ENCODE measurements at places on chromosomes 4 and X.

DNA sequence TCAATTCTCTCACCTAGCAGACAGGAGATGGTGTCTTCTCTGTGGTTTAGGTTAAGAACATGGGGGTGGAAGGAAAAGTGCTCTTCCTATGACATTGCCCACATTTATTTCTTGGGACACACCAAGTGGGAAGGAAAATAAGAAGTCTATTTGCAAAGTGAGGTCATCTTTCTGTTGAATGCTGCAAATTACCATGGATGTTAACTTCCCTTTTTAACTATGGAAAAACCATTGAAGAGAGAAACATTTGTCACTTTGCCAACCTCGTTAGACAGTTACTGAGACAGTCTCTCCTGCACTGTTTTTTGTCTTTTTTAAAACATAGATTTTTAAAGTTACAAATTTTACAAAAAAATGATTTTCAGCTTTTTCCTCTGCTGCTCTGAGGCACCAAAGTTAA lies 72.8 kb upstream of the BEND4 start:
- DNase-seq, result no peak

DNA sequence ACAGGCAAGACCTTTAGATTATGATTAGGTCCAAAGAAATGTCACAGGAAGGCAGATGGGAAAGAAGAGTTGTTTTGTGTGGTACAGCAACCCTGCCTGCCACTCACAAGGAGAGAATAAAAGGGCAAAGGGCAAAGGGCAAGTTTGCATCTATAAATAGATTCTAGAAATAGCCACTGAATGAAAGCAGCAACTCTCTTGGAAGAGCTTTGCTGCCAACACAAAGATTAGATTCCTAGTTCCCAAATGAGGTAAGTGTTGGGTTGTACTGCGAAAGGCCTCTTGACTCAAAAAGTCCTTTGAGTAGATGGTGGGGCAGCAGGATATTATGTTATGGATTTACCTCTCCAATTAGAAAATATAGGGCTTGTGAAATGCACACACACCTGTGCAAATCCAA lies 61.2 kb downstream of the MOSPD2 start:
- DNase-seq, result no peak

DNA sequence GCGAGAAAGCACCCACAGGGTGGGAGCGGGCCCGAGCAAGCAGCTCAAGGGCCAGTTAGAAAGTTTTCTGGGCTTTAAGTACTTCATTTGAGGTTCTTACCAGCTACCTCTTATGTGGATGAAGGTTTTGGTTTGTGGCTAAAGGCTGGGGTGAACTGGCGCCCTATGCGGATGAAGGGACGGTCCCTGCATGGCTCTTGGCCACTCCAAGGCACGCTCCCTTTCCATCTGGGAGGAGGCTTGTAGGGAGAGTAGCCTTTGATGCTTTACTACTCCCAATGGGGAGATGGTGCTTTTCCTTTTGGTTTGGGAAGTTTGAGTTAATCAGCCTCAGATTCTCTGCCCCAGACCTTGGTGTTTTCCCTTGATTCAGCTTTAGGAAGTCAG lies 17.7 kb downstream of the MRFAP1 start:
- DNase-seq, result no peak

DNA sequence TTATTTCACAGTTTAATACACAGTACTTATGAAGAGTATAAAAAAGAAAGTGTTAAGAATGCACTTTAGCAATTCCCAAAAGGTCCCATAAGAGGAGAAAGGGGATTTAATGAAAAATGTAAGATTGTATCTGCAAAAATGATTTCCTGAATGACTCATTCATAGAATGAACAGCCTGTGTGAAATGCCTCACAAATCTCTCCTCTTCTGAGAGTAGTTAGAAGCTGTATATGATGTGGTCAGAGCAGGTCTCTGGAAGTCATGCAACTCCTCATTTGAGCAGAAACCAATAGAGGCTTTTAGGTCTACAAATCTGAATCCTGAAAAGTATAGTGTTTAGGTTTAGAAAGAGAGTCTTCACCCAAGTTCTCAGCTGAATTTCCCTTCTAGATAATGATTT lies 381.3 kb upstream of the INTU start:
- DNase-seq, result no peak

GRCh38 chr4:140059159-140059558 lies 94.8 kb downstream of the MAML3 start:
- DNase-seq, result no peak

DNA sequence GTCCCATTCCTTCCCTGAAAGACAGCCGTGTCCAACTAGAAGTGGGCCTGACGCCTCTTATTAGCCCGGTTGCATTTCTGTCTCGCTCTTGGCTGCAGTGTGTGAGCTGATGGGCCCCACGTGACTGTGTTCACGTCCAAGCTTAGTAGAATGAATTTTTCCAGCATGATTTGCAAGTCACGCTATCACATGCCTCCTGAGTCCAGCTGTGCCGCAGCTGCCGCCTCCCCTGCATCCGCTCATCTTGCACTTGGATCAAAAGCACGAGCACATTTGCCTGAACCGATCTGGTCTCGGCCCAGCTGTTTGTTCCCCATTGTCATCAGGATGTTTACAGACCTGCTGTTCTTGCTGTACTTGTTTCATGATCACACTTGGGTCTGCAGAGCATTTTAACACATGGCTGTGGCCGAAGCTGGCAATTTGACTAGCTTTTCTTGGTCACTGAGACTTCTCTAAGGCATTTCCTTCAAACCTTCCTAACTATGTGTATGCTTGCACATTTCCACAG lies 126.5 kb downstream of the KIT start:
- DNase-seq, result no peak

- no peak for DNase-seq
Measured at GRCh38 chrX:105120463-105120862, 100.0 kb downstream of the TEX13A start.

- no peak for DNase-seq
Measured at GRCh38 chrX:126799059-126799458, 20.5 kb upstream of the PRR32 start.

GRCh38 chr4:142656178-142656577 lies 189.9 kb downstream of the INPP4B start:
- DNase-seq, result no peak

DNA sequence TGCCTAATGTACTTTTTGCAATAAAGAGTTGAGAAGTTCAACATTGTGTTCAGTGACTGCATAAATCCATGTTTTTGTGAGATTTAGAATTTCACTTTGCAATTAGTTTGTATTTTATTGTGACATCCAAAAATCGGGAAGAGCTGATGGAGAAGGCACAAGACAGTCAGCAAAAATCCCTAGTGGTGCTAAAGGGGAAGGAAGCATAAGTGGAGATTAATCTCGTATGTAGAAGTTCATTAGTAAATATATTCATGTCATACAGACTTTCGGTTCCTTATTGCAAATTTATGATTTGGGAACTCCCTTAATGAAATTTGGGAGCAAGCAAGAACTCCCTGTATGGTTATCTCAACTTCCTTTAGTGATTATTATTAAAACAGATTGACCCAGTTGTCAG lies 57.8 kb upstream of the SLC39A8 start:
- no peak for DNase-seq

Measured in GM19239 (cell line).